Left kidney (tissue), 8 donors: ENCODE measurements at places on chromosomes 11 and 22.
A peak's percentile ranks its signal among the peaks of the same experiment; 100 is the strongest.

DNA sequence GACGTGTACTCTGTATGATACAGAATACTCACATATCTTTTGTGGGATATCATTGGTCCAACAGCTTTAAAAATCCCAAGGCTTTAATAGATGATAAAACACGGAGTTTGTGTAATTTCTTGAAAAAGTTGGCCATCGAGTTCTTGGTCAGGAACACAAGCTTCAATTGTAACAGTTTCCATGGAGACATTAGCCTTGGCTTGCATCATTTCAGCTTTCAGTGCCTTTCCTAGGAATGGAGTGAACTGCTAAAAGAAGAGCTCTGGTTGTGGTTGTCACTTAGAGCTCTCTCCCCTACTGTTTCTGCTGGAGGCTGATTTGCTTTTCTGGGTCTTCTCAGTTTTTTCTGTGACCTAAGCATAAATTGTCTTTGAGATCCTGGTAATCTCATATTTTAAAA is 14.2 kb downstream of the BMAL1 start:
- DNase-seq = no peak

DNA sequence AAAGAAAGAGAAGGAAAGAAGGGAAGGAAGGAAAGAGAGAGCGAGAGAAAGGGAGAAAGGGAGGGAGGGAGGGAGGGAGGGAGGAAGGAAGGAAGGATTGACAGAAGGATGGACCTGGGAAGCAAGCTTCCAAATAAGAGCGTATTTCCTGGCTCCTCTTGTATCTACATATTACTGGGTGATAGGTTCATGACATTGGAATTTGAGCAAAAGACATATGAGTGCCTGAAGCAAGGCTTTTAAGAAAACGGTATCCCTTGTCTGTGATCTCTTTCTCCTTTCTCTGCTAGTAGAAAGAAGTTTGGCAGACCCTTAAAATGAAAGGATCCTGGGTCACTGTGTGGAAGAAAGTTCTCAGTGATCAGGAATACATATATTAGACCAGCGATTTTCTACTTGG is 932.2 kb upstream of the CCDC90B start:
- DNase-seq = no peak

GRCh38 chr22:22558071-22558971 is 744 bp downstream of the PRAME start:
- no peak for DNase-seq

GRCh38 chr11:47592970-47593369 is 1.2 kb downstream of the C1QTNF4 start:
- no peak for DNase-seq

DNA sequence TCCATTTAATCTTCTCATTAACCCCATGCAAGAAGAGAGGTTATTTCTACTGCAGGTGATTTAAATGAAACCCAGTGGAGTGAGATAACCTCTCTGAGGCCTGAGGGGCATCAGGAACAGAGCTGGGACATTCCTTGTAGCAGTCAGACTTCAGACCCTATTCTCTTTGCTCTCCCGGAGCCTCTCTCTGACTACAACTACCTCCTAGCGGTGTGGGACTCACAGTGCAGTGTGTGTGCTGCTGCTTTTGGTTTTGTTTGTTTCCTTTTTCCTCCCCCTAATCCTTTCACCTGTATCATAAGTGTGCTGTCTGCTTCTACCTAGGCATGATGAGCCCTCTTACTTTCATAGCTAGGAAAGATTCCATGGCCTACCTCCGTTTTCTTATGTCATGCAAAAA is 769.6 kb downstream of the NTM start:
- no peak for DNase-seq

DNA sequence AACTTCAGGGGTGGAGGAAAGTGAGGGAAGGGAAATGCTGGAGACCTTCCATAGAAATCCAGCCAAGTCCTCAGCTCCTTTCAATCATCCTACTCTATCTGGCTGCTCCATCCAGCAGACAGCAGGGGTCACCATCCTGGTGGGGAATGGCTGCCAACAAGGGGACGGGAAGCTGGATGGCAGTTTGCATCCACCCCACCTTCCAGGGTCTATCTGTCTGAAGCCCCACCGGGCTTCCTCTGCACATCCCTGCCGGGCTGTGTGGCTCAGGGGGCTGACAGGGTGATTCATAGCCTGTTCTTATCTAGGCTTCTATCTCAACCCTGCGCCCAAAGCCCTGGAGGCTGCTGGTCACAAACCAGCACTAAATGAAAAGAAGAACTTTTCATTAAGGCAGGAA is 1.1 kb downstream of the SYTL2 start:
- no peak for DNase-seq

DNA sequence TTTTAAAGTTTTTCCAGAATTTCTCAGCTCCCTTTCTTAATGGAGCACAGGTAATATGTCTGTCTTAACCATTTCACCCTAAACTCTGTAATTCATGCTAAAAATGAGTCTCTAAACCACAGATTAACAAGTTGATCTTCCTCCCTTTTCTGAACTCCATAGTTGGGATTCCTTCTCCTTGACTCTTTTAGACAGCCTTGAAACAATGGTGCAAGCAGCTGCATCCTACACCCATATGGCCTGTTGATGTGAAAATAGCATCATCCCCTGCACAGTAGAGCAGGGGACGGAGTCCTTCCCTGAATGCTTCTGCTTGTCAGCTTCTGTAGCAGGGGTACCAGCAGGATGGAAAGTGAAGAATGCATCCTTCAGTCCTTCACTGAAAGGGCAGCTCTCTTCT is 192.8 kb upstream of the SORL1-AS1 start:
- DNase-seq = no peak

DNA sequence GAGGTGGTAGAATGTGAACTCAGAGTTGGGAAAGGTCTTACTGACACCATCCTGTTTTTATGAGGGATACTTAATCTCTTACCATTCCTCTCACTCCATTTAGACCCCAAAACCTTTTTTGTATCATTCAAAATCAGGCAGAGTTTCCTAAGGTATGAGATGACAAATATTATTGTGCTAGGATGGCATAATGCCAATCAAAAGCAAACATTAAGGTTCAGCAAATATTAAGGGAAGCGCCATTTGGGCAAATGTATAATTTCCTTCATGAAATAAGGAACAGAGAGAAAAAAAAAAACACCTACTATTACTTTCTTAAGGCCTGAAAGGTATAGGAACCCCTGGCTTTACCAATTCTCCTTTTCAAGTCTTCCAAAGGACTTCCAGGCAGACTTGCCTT is 62.4 kb downstream of the SMCO4 start:
- DNase-seq = no peak

GRCh38 chr11:21675049-21675616 is 517.8 kb upstream of the ANO5 start:
- no peak for DNase-seq

DNA sequence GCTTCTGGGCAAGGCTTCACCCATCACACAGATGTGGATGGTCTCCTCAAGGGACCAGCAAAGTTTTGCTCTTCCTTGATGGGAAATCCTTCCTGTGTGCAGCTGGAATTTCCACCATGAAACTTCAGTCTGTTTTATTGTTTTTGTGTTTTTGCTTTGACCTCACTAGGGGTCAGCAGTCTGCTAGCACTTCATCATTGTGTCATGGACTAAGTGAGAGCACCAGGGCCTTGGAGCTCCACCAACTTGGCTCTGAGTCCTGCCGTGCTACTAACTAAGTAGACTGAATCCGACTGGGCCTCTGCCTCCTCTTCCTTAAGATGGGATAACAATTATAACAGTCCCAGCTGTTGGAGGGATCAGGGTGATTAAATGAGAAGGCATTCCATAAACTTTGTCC is 305.8 kb upstream of the NCAM1 start:
- DNase-seq = peak; percentile 77

DNA sequence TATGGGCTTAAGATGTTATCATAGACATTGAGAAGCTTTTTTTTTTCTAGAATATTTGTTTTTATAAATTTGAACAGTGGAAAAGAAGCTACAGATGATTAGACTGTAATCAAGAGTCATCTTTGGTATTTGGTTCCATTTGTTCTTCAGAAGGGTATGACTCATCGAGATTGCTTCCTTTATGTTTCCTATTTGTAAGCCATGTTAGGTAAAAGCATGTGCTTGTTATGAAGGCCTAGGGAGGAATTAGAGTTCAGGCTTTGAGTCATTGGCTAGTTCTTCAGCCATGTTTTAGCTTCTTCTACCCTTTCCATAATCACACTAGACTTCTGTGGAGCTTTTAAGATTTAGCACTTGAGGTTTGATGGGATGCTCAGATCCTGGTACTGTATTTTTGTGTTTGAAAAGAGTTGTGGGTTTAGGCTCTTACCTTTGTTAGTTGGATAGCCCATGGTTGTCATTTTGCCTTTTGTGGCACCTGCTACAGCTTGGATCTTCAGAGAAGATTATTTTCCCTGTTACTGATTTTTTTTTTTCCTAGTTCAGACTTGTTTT is 44.3 kb downstream of the POLD3 start:
- no peak for DNase-seq

DNA sequence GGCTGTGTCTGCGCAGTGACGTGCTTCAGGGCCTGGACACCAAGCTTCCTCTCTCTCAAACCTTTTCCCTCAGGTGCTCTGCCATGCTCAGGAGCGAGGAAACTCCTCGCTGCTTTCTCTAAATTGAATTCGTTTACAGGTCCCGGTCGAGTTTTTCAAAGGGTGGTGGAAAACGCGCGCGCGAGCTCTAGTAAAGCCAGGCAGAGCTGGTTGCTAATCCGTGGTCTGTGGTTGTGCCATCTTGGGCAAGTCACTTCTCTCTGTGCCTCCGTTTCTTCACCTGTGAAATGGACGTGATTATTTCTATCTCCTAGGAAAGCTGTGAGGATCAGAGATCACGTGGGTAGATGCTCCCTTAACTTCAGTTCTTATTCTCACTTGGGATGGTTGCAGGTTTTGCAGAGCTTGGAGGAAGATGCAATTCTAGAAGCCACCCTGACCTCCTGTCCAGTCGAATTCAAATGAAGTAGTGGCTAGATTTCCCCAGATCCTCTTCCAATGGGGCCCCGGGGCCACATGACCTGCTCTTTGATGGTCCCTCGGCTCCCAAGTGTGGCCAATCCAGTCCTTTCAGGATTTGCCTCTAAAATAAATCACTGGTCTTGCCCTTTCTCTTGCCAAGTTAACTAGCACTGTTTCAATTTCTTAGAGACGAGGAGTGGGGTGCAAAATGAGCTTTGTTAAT is 10.5 kb upstream of the ALX4 start:
- no peak for DNase-seq

- peak; percentile 44 for DNase-seq
Observed at GRCh38 chr22:31893460-31893859, 50.9 kb upstream of the YWHAH start.

DNA sequence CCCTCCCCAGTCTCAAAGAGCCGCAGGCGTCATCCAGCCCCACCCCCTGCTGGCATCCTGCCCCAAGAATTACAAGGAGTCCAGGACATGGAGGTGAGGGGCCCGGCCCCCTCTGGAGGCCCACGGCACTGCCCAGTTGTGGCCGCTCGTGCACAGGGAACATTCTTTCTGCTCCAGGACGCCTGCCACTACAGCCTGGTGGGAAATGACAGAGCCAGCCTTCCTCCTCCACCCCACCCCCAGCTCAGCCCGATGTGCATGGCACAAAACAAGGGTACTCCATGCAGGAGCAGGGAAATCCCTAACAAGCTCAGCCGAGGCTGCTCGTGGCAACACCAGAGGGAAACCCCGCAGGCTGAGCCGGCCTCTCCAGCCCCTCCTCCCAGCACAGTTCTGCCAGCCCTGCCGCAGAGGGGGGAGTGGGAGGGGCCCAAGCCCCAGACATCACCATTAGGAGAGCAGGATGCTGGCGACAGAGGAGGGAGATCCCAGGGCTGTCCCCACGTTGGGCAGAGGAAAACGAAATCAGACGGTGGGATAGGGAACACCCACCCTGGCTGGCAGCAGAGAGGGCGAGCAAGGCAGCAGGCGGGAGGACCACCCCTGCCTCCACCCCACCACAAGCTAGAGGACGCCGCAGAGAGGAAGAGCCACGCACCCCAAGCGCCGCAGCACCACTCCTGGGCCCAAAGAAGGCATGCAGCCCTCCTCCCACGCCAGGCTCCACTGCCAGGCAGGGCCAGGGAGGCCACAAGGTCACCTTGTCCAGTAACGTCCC is 10.0 kb downstream of the IGSF9B start:
- no peak for DNase-seq

- DNase-seq = no peak
Observed at GRCh38 chr22:46734830-46735453, 3.1 kb downstream of the CERK start.

DNA sequence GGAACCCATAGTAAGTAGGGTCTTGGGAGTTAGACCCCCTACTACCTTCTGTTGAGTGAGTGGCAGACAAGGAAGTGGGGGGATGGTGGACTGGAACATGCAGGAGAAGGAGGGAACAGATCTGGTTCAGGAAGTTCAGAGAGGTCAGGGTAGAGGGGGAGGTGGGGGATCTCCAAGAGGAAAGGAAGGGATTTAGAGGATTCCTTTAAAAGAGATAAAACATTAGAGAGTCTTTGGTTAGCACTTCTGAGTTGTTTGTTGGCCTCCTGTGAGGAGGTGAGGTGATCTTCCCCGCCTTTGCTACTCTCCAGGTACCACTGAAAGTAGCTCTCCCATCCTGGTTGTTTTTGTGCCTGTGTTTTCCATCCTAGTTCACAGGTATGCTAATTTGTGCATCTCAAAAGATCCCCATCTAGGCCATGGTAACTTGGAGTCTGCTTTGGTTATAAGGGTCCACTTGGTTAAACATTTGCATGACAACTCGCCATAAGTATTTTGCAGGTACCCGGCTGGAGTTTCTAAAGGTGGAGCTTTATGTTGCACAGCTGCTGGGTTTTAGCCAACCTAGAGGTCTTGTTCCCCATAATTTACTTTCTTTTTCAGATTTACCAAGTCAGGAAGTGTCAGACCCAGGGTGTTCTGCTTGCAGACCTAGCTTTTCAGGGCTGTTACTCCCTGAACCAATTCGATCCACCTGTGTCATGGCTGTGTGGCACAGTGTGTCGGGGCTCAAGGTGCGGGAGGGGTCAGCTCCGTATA is 79.3 kb upstream of the SORL1 start:
- DNase-seq = no peak

- DNase-seq = no peak
Observed at GRCh38 chr11:134685793-134686380, 273.8 kb upstream of the B3GAT1 start.

DNA sequence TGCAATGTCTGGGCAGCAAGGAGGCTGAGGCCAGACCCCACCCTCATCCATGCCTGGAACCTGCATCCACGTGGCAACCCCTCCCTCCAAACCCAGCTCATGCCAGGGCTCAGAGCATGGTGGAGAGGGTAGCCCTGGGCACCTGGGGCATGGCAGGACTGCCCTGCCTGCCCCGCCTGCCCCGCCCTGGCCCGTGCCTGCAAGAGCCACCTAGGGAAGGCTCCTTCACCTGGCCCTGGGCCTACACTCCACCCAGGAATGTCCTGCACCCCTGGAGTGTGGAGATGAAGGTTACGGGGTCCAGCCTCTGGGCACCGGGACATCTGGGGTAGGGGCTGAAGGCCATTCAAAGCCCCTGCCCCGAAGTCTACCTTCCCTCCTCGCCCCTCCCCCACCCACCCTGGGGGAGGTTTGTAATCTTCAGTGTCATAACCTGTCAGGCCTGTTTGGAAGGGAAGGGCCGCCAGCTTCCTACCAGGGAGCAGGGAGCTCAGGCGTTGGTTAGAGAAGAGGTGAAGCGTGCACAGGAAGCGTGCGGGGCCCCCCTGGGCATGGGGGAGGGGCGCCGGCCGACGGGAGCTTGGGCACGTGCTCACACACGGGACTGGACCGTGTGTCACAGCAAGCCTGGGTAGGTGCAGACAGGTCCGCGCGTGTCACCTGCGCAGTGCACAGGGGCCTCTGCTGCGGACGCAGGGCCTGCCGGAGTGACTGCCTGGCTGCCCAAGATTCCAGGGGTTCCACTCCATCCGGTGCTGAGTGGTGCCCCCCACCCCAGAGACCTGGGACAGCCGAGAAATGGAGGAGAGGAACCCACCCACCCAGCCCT is 30.7 kb upstream of the TH start:
- DNase-seq = peak; percentile 68

GRCh38 chr11:9839550-9839949 is 175.7 kb downstream of the SWAP70 start:
- no peak for DNase-seq
